Stimulated activated CD4-positive, alpha-beta T cell treated with anti-CD3 and anti-CD28 coated beads, TNF-alpha, amount 100 ng/mL, for 1 hour (primary cell): ENCODE measurements at places on chromosomes 12 and 14.

- no peak for DNase-seq
Observed at GRCh38 chr14:68239988-68240771, 420.6 kb downstream of the RAD51B start.

DNA sequence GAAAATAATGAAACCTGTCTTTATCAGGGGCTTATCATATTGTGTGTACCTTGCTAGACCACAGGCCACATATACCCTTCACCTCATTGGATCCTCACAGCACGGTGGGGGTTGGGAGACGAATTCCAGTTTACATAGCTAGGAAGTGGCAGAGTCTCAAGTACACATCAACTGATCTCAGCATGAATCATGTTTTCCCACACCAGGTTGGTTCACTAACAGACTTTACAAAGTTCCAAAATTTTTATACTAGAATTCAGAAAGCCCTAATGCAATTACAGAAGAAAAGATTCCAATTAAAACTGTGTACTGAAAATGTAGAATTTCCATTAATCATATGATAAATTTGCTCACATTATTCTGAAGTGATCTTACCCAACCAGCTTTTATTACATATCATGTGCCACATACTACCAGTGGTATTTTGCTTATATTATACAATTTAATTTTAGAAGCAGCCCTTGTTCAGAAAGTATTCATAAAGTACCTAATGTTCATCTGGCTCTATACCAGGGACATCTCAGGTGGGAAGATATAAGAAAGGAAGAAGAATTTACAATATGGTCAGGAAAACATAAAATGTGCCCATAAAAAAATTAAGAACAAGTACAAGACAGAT, 196.2 kb downstream of the ITPR2 start:
- no peak for DNase-seq

- DNase-seq, result no peak
Observed at GRCh38 chr14:60665177-60665550, 15.9 kb upstream of the SIX1 start.

GRCh38 chr12:108770269-108770829, 39.0 kb upstream of the CORO1C start:
- DNase-seq, result no peak

GRCh38 chr12:47947341-47947740, 16.1 kb upstream of the TMEM106C start:
- no peak for DNase-seq

DNA sequence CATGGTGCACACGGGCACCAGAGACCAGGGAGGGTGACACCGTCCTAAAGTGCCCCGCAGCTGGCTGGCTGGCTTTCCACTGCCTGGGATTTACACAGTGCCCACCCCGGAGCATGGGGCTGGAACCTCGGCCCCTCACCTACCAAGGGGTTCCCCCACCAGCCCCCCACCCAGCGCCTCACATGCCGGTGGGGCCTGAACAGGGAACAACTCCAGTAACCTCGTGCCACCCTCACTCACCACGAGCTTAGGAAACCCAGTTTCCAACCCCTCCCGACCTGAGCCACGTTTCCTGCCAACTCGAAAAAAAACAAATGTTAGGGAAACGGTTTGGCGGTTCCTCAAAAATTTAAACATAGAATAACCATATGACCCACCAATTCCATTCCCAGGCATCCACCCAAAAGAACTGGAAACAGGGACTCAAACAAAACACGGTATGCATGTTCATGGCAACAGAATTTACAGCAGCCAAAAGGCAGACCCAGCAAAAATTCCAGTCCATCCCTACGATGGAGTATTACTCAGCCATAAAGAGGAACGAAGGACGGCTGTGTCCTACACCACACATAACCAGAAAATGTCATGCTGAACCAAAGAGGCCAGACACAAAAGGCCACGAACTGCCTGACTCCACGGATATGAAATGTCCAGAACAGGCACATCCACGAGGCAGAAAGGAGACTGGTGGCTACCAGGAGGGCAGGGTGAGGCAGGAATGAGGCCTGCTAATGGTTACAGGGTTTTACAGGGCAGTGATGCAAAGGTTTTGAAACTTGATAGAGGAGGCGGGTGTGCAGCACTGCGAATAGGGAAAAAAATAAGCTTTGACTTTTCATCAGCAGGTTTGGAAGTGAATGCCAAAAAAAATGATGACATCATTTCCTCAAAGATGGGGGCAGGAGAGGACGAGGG, 68.9 kb downstream of the NCOR2 start:
- DNase-seq, result no peak

DNA sequence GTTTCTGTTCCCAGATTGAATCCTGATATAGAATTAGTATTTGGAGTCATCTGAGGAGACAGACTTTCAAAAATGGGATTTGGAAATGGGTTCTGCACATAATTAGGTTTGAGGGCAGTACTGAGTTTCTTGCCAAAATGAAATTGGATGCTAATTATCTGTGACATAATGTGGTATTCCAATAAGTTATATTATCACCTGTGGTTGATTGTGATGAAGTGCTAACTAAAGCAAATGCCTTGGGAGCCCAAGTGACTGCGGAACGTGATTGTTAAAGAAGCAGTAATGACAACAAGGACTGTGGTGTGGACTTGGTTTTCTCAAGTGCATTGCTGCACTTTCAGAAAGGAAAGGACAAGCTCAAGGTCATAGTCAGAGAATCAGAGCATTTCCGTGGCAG, 337.0 kb downstream of the IPO8 start:
- DNase-seq, result no peak

DNA sequence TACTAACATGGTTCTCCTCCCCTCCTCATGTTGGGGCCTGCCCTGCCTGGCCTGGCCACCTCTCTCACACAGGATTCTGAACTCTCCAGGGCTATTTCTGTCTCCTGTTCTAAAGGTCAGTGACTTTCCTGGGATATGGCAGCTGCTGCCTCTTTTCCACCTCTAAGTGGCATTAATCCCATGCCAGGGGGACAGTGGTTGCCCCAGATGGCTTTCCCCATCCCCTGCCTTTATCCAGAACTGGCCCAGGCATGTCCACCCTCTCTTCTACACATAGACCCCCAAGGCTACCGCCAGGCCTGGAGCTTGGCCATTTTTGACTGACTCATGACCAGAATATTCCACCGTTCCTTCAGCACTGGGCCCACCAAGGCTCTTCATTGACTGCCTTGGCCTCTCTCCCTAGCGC, 90.4 kb downstream of the IRF2BPL start:
- DNase-seq, result no peak

DNA sequence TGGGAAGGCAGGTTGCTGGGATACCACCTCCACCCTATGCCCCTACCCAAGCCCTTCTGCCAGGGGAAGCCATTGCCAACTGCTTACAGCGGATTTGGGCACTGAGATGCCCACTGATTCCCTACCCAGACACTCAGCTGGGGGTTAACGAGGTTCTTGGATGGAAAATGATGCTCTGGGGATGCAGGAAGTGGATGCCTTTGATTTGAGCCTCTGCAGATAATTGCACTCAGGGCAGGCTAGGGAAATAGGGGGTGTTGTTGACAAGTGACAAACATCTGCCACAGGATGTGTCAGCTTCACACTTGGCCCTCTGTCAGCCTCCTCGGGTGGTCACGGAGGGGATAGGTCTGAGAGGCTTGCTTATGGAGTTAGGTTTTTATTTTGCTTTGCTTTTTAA, 57.4 kb downstream of the RPH3A start:
- no peak for DNase-seq

DNA sequence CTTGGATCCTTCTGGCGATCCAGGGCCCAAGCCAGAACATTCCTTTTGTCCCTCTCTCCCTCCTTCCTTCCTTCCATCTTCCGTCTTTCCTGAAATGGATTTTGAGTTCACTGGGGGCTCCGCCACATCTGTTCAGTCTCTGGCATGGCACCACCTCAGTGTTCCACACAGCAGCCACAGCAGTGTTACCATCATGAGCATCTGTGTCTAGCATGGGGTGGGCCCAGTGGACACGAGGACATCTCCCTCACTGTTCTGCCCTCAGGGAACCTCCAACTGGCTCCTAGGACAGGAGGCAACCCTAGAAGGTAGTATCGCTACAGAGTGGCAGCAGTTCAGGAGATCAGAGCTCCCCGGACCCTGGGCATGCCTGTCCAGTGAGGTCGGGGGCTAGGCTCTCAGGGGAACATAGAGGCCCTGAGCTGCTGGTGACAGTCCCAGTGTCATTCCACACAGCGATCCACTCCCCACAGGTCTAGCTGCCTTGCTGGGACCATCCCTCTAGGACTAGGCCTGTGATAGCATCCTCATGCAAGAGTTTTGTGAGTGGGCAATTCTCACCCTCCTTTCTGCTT, 59.0 kb downstream of the GALNT16 start:
- no peak for DNase-seq

- no peak for DNase-seq
Observed at GRCh38 chr14:24861083-24861630, 188.8 kb downstream of the STXBP6 start.

DNA sequence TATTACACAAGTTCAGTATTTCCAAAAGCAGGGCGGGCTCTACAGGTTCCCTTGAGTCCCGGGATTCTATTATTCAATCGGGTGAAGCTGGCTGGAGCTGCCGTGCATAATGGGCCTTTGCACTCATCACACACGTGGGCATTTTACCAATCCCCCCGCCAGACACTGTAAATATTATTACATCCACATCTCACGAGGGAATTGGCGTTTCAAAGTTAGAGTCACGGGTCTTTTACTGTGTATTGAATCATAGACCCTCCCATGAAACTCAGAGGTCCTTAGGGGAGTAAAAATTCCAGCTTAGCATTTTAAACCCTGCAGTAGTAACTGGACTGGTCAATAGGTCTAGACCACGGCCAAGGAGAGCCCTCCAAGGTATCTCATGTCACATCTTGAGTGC, 70.3 kb downstream of the MAP1LC3B2 start:
- DNase-seq, result no peak

- no peak for DNase-seq
Observed at GRCh38 chr12:94980577-94980976, 22.9 kb downstream of the NDUFA12 start.

GRCh38 chr12:84036912-84037311, 875.7 kb downstream of the SLC6A15 start:
- no peak for DNase-seq

- DNase-seq, result no peak
Observed at GRCh38 chr12:69464428-69464827, 5.8 kb upstream of the FRS2 start.

DNA sequence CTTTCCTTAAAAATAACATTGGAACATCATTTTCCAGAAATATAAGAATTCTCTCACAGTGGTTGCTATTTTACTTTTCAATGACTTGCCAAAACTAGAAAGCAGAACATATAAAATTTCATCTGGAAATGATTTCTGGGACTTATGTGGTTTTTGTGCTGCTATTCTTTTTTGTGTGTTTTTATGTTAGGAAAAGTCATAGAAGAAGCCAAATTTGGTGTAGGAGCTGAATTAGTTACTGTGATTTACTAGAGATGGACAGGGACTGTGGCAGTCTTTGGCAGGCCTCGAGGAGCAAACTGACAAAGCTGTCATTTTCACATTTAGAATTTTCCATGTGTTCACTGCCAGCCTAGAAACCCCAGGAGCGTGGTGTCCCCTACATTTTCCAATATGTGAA, 38.3 kb upstream of the LDHB start:
- no peak for DNase-seq

DNA sequence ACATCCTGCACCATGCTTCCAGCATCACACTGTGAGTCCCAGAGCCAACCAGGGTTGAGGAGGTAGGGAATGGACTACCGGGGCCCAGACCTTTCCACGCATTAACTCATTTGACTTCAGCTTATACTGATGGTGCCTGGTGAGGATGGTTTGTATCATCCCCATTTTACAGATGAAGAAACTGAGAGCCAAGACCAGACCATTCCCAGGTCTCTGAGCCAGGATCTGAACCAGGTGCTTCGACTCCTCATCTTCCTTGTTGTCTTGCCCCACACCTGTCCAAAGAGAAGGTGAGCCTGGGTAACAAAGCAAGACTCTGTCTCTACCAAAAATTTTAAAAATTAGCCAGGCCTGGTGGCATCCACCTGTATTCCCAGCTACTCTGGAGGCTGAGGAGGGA, 64.4 kb downstream of the MVK start:
- no peak for DNase-seq

DNA sequence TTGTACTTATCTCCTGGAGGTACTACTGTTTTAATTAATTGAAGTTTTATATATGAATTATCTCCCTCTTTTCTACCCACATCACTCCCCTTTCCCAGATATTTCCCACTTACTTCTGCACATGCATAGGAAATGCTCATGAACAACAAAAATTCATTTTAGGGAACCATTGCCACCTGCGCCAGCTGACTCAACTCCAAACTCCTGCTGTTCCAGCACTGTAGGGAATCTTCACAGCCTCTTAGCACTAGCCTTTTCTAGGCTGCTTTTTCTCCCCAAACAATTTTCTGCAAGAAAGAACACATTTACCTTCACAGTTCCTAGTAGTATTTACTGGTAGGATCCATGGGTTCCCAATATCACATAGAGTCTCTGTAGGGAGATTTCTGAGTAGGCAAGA, 268.4 kb downstream of the LRFN5 start:
- DNase-seq, result no peak

GRCh38 chr14:89302396-89302950, 114.6 kb downstream of the FOXN3 start:
- DNase-seq, result no peak

DNA sequence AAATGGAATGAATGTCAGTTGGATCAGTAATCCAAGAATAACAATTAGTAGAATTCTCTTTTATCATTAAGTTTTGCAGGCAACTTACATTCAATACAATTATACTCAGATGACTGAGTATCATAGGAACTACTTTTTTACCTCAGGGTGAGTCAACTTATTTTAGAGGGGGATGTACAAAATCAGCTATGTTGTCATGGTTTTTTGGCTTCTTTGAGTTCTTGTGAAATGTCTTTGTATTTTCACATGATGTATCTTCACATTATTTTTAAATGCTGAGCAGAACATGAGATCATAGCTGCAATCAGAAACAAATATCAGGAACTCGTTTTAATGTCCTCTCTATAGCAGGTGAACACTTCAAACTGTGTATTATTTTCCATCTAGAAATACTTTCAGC, 65.3 kb upstream of the PTPRR start:
- DNase-seq, result no peak
